Pulmonary artery endothelial cell (primary cell): ENCODE measurements at places on chromosomes 7 and 10. TPM values are rescaled to one million over a fixed set of nuclear protein-coding genes. Genes with fewer than 3 reads are reported as not detected.

The TRAPPC14 gene
- 6.3 and 8.6 TPM in 2 replicates for total RNA-seq

The SPDYE9 gene
- not detected in 2 replicates for total RNA-seq

GRCh38 chr10:68997211-68997610 is 8.6 kb downstream of the KIFBP start:
- DNase-seq = no peak

- DNase-seq = no peak
These were observed 169.3 kb upstream of the NFE2L3 start for GRCh38 chr7:25982684-25983083.

GRCh38 chr10:128009372-128010126 is 102.6 kb downstream of the PTPRE start:
- DNase-seq = no peak

- DNase-seq = no peak
These were observed 9.4 kb downstream of the SLC35B4 start for GRCh38 chr7:134307320-134307719.

- DNase-seq = no peak
These were observed 4.2 kb upstream of the PILRA start for GRCh38 chr7:100369105-100369504.

GRCh38 chr10:34427911-34428216 is 387.2 kb downstream of the PARD3 start:
- DNase-seq = no peak

- DNase-seq = no peak
These were observed 106.8 kb upstream of the PDCD4 start for GRCh38 chr10:110764793-110765512.

DNA sequence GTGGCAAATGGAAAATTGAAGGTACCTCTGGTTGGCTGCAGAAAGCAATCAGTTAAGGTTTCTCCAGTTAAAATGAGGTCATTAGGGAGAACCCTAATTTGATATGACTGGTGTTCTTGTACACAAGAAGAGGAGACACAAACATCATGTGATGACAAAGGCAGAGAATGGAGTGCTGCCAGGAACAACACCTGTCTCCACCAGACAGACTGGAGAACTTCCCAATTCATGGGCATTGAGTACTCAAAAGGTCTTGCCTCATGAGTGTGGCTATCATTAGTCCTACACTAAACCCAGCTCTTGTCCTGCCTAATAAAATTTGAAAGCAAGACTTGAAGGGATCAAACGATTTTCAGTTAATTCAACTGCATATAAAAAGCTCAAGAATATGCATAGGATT is 152.6 kb downstream of the PTPN20 start:
- no peak for DNase-seq

DNA sequence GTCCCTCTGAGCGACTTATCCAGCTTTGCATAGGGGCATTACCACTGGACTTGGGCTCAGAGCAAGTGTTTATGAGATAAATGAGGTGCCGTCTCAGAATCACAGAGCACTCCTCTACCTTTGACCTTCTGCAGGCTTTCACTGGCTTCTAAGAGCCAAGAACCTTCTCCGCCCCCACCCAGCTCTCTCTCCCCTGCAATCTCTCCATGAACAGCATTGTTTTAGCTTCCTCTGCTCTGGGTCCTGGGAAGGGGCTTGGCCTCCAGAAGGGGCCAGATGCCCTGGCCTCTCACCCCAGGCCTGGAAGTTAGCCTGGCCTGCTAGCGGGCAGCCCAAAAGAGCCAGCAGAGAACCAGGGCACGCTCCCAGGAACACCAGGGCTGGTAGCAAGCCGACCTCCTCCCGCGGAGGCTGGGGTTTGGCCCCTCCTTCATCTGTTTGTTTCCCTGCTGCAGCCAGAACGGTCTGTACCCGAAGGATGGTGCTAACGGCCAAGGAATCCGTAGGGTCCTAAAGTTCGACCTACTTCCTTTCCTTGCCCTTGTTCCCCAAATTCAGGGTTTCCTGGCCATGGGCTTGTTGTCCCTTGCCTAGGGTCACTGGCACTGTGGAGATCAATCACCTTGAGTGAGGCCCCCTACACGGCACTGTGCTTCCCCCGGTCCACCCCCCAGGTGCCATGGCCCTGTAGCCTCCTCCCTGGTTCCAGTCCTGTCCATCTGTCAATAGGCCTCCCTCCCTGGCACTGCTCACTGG is 18.7 kb upstream of the DDIT4 start:
- no peak for DNase-seq

DNA sequence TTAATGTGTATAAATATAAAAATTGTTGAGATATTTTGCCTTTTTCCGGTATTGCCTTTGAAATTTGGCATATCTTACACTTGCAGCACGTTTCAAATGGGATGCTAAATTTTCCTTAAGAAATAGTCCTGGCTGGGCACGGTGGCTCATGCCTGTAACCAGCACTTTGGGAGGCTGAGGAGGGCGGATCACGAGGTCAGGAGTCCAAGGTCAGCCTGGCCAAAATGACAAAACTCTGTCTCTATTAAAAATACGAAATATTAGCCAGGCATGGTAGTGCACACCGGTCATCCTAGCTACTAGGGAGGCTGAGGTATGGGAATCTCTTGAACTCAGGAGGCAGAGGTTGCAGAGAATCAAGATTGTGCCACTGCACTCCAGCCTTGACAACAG is 220.2 kb downstream of the PTEN start:
- no peak for DNase-seq

- DNase-seq = no peak
These were observed 93.9 kb upstream of the HABP2 start for GRCh38 chr10:113458944-113459343.

DNA sequence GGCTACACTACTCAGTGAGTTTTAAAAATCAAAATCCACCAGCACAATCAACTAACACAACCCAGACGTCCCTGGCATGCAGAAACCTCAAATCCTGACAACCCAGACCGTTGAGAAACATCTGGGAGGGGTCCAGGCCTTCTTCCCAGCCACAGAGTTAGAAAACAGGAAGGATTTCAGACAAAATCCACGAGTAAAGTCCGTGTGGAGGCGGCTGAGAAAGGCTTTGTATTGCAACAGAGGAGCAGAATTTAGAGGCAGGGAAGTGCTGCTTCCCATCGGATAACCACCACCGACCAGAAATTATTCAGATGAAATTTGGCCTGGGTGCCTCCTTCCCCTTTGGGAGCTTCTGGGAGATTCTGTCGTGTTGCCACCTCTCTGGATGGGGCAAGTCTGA is 61.5 kb downstream of the TNS3 start:
- no peak for DNase-seq

The DNAJB6 gene
- 104 and 189 TPM in 2 replicates for total RNA-seq

DNA sequence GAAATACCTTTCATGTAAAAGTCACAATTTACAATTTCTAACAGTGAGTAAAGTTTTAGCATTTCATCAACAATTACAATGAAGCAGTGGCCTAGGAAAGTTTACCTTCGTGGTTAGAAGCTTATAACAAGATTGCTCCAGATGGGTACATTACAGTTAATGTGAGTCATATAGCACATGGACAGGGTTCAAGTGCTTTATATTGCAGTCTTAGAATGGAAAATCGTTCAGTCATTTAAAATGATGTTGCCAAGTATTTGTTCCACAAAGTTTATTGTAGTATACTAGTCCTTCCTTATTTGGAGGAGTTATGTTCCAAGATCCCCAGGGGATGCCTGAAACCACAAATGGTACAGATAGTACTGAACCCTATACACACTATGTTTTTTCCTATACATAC is 174.6 kb upstream of the TARP start:
- no peak for DNase-seq

- no peak for DNase-seq
These were observed 26.8 kb upstream of the GRID1 start for GRCh38 chr10:86393362-86393761.

DNA sequence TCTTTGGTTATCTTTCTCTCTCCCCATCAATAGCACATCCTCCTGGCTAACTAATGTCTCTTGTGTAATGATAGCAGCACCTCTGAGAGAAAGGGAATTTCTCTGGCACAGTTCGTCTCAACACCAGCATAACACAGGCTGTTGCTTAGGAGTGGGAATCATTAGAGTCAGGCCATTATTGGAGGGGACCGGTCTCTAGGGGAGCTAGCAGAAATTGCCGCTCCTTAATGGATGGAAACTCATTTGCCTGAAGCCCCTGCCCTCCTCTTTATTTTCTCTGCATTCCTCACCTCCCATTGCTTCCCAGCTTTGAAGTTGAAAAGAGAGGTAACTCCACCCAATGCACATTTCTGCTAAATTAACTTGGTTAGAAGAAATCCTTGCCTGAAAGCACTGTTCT is 11.9 kb downstream of the LRRC4 start:
- no peak for DNase-seq

The PLXNA4 gene
- 12.5 and 15.5 TPM in 2 replicates for total RNA-seq

- DNase-seq = peak; percentile 49
These were observed 95.4 kb downstream of the FAM53B start for GRCh38 chr10:124648738-124649137.

DNA sequence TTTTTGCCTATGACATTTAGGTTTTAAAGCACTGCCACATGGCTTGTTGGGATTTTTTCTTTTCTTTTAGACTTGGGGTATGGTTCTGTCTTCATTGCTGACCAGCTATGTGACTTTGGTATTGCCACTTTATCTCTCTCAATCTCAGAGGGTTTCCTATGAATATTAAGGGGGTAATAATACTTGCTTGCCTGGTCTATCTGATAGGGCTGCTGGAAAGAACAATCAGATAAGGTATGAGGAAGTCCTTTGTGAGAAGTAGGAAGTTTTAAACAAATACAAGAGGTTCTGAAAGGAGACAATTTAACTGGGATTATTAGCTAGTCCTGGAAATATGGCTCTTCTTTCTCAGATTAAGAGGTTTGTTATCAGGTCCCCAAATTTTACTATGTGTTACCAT is 80.8 kb downstream of the ZNF92 start:
- DNase-seq = no peak

The GSAP gene
- 2.6 TPM in 2 replicates for total RNA-seq

The GNB2 gene
- 90.3 and 115 TPM in 2 replicates for total RNA-seq

- no peak for DNase-seq
These were observed 164.1 kb upstream of the ADO start for GRCh38 chr10:62640411-62640810.

The ZCWPW1 gene
- total RNA-seq = 0.42 and 0.53 TPM in 2 replicates

GRCh38 chr7:137952426-137952805 is 49.5 kb downstream of the CREB3L2 start:
- DNase-seq = no peak

GRCh38 chr10:88555190-88555908 is 27.8 kb downstream of the RNLS start:
- no peak for DNase-seq

The MKI67 gene
- total RNA-seq = 16.4 and 36.2 TPM in 2 replicates

The MYL7 gene
- not detected in 2 replicates for total RNA-seq

The ANLN gene
- 52.6 and 121 TPM in 2 replicates for total RNA-seq

GRCh38 chr7:45104844-45105587 is 6.5 kb downstream of the TBRG4 start:
- DNase-seq = no peak

- no peak for DNase-seq
These were observed 33.6 kb downstream of the AOAH start for GRCh38 chr7:36690514-36691187.

- no peak for DNase-seq
These were observed 17.5 kb downstream of the RGR start for GRCh38 chr10:84262190-84262956.

The NKX2-3 gene
- 0.07 TPM in 1 of 2 replicates, not detected in the other for total RNA-seq

DNA sequence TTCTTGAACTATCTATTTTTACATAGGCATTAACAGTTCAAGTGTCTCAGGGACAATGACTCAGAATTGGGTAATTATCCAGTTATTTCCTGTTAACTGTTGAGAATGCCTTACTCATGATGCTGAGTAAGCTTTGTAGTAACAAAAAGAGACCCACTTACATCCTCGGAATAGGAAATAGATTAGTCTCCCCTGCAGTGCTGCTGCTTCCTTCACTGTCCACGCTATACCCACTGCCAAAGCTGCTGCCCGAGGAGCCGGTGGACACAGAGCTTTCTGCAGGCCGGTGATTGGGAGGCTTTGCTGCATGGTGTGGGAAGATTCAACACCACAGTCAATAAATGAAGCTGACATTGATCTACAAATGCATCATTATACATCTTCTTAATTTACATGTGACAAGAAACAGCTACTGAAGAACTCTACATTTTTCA is 357.1 kb downstream of the PCLO start:
- DNase-seq = peak; percentile 74

DNA sequence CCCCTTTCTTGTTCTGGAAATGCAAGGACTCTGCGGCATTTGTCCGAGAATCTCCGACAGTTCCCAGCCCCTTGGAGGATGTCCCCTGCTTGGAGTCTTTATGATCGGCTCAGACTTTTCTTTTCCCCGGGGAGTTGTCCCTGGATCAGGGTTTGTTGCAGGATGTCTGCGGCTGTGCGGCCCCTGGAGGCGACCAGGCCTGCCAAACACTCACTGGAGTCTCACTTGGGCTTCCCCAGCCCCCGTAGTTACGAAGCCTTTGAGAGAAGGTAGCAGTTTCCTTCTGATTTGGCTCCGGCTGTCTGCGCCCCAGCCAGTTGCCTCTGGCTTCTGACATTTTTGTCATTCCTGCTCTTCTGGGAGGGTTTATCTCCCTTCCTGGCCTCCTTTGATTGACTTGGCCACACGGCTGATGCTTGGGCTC is 16.1 kb downstream of the COL26A1 start:
- no peak for DNase-seq

The SLC18A2 gene
- 0.04 TPM in 1 of 2 replicates, not detected in the other for total RNA-seq

The TMEM213 gene
- total RNA-seq = not detected in 2 replicates

The CLCN1 gene
- not detected in 2 replicates for total RNA-seq

DNA sequence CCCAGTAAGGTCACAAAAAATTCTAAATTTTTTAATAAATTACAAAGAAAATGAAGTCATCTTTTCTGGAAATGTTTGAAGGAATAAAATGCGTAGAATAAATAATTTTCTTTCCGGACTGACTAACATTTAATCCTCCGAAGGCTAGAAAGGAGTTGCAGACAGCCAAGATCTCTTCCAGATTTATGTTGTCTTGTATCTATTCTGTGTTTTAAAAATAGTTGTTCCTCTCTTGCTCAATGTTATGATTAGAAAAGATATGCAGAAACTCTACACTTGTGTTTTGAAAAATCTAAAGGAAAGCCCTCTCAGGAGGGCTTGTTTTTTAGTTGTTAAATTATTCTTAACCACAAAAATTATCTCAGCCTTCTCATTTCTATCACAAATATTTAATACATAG is 70.7 kb downstream of the MACC1 start:
- no peak for DNase-seq

- DNase-seq = no peak
These were observed 2.3 kb upstream of the MGAM start for GRCh38 chr7:141993354-141993753.

DNA sequence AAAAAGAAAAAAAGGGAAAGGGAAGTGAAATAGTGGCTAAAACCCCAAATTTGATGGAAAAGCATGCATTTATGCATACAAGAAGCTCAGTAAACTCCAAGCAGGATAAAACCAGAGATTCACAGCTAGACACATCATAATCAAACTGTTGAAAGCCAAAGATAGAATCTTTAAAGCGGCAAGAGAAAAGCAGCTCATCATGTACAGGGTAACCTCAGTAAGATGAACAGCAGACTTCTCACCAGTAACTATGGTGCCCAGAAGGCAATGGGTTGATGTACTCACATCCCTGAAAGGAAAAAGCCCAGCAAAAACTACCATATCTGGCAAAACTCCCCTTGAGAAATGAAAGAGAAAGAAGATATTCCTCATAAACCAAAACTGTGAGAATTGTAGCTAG is 60.4 kb downstream of the TPST1 start:
- DNase-seq = no peak
